ENCODE measurements at places on chromosomes 11 and 22.

DNA sequence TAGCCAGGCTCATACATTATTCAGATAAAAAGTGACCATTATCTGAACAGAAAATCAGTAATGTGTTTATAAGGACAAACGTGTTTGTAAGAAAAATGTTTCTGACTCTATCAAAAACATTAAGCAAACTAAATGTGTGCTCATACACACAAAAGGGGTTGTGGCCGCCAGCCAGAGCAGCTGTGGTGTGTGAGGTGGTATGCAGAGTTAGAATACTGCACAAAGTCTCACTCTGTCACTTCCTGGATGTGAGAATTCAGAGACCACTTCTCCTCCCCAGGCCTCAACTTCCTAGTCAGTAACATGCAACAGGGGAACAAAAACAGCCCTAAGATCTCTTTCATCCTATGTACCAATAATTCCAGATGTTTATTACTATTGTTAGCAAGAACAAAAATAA is 9.4 kb downstream of the OR5B21 start:
- DNase-seq = peak; percentile 22

GRCh38 chr11:26762089-26762488 is 40.2 kb upstream of the SLC5A12 start:
- no peak for DNase-seq

GRCh38 chr22:22006596-22006990 is 24.0 kb upstream of the TOP3B start:
- no peak for DNase-seq

DNA sequence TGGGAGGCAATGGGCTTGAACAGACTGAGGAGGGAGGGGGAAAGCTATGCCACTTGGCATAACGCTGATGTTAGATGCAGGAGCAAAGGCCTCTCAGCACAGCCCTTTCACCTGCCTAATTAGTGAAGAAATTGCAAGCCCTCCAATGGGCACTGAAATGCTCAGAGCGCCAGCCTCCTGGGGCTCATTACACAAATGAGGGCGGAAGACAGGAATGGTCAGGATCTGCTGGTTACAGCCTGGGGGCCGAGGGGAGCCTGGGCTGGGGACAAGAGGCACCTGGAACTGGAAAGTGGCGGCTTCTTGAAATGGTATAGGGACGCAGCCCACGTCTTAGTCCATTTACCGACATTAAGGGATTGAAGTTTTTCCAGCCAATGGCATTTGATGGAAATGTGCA is 50.2 kb upstream of the PLET1 start:
- DNase-seq = no peak

DNA sequence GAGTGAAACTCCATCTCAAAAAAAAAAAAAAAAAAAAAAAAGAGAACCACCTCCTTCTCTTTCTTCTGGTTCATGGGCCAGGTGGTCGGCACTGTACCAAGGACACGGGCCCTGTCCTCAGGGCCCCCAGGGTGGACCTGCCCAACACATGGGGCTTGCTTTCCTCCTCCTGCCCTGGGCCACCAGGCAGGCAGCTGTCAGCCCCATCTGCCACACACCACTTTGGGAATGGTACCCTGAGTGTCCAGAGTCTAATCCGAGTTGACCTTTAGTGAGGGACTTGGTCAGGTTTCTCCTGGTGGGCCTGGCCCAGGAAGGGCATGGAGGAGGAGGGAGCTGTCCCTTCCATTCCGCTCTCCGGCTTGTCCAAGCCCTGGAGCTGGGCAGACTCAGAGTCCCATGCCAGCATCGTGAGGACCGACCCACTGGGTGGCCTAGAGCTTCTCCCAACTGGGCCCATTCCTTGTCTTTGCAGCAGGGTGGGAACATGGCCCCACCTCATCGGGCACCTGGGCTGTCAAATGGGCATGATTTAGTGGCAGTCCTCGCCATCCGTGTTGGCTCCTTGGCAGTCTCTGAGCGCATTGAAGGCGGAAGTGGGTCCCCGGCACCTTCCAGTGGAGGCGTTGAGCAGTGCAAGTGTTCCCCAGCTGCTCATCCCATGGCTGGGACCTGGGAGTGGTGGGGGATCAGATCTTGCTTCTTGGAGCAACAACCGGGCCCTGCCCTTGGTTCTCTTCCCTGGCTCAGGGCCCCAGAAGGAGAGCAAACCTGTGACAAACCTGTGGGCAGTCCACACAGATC is 94.8 kb downstream of the BCR start:
- DNase-seq = no peak

GRCh38 chr11:8070417-8071115 is 10.4 kb upstream of the TUB start:
- no peak for DNase-seq

DNA sequence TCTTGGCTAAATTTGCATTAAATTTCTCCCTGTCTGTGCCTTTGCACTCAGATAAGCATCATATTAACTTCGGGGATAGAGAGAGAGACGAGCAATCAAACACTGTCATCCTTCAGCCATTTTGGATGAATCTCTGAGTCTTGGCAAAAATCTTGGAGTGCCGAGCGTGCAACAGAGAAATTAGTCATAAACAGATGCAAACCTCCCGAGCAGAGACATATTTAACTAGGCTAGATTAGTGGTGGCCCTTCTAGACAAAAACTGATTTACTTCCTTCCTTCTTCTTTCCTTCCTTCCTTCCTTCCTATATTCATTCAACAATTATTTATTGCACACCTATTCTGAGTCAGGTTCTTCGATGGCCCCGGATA is 114.4 kb upstream of the BLID start:
- no peak for DNase-seq

DNA sequence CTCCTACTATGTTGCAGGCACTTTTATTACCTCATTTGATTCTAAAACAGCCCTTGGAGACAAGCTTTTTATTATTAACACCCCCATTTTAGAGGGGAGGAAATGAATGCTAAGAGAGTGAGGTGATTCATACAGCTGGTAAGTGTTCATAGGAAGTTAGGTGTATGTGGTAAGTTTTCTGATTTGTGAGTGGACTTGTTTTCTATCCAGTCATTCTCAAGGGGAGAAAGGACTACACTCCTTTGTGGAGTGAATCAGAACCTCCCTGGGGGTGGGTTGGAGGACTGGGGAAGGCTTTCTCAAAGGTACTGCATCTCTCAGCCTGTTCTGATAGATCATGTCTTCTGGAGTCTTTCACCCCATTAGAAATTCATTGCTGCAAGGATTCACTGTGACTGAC is 23.5 kb downstream of the PKNOX2 start:
- no peak for DNase-seq

DNA sequence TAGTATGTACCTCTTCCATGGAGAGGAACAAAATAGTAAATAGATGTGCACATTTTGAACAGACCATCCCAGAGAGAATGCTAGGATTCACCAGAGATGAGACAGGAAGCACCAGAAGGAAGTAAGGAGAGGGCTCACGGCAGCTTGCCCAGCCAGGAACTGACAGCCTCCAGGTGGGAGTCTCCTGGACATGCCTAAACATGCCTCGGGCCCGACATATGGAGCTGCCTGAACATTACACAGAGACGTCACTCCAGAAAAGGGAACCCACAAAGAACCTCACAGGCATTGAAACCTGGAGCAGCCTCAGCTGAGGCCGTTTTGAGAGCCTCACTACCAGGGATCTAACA is 67.4 kb downstream of the BRD1 start:
- DNase-seq = peak; percentile 9

DNA sequence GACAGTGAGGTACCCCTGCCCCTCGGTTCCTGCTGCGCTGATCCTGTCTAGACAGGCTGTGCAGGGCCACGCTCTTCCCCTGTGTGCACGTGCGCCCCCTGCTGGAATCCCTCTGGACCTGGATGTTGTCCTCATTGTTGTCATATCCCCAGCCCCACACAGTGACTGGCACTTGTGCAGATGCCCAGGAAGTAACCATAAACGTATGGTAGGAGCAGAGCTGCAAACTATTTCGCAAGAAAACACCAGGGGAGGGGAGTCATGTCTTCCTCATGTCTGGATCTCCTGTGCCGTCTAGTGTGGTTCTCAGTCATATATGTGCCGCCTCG is 114.7 kb downstream of the CRYBB2 start:
- DNase-seq = peak; percentile 74

DNA sequence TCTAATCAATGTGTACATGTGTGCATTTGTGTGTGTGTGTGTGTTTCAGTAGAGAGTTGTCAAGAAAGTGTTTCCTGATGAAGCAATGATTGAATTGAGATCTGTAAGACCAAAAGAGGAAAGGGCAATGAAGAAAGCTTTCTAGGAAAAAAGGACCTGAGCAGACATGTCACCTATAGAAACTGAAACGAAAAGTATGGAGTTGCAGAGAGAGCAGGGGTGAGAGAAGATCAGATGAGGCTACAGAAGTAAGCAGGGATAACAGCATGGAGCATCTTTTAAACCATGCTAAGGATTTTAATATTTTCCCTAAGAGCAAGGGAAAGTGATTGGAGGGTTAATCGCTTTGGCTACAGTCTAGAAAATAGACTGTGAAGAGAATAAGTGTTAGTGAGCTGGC is 1459.4 kb upstream of the TENM4 start:
- no peak for DNase-seq

DNA sequence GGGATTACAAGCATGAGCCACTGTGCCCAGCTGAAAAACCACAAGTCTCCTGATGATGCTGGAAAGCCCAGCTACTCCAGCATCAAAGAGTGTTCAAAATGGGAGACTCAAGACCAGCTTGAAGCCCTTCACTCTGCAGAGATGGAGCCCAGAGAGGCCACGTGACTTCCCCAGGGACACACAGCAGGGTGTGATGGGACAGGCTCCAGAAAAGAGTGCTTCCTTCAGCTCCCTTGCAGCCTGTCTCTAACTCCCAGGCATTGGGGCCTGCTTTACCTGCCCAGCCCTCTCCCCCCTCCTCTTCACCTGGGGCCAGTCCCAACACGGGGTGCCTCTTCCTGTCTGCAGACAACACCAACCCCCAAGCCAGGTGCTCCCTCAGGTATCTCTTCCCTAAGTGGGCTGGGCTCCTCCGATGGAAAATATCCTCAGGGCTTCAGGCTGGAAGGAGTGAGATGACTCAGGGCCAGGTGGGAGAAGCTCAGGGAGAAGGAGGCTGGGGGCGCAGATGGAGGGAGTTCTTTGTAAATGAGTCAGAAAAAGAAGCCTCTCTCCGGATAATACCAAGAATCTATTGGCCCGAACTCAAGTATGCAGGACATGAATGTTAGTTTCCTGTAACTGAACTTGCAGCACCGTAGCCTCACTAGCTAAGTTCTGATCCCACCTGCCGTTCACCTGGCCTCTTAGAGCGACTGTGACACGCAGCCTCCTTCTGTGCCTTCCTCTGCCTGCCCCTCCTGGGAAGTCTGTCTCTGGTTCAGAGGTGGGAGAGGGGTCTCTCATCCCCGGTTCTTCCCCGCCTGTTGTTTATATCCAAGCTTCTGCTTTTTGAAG is 326.6 kb downstream of the MN1 start:
- no peak for DNase-seq

- DNase-seq = no peak
These were observed 38.5 kb upstream of the APLNR start for GRCh38 chr11:57275582-57275981.

- no peak for DNase-seq
These were observed 6.8 kb upstream of the EI24 start for GRCh38 chr11:125562430-125562829.

GRCh38 chr11:120354779-120355178 is 18.6 kb downstream of the ARHGEF12 start:
- DNase-seq = no peak

- no peak for DNase-seq
These were observed 556.6 kb downstream of the MIAT start for GRCh38 chr22:27213766-27214581.

DNA sequence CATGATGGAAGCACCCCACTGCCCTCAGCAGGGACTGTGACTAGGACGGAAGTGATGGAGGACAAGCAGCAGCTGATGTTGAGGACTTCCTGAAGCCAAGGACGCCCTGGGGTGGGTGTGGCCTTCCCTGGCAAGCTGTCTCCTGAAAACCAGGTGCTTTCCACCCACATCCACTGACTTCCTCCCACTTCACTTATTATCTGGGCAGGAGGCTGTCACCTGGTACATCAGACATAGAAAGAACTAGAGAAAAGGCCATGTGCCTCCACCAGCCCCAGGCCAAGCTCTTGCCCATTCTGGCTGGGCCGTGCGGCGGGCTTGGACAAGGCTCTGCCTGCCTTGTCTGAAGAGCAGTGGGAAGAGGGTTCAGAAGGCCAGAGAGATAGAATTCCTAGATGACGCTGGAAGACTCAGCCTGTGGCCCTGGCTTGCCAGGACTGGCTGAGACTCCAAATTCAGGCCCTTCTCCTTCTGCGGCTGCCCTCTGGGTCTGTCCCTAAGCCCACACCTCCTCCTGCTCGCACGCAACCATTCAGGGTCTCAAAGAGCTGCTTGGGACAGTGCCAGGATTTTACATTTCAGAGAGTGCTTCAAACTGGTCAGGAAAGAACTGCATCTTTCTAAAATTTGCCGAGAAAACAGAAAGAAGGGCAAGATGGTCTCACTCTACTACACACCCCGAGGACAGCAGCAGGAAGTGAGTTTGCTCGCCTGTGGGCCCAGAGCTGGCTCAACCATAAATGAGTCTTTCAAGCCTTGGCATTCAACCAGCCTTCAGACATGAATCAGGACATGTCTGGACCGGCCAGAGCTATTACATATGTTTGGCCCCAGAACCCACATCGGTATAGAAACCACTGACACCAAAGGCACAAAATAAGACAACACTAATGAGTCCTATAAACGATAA is 13.3 kb downstream of the ARHGAP1 start:
- DNase-seq = no peak

DNA sequence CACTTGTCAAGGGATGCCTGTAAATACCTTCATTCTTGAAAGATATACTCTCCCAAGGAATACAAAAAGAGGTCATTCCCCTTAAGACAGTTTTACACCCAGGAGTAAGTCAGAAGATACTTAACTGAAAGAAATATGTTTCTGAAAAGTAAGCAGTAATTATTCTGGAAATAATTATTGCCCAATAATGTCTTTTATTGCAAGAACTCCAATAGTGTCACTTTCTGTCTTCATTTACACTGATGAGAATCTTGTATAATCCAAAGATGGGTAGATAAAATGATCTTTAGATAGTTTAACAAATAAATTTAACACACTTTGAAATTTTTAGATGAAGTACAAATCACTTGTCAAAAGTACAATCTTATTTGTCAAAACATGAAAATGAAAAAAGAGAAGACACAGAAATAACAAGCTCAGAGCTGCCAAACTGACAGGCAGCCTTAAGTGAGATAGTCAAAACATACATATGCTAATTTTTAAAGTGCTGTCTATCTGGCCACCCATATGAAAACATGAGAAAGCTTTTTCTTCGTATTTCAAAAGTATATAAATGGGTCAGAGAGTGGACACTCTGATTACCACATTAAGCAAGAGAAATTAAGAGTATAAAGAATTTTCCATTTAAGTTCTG is 225.1 kb downstream of the TTC28 start:
- no peak for DNase-seq

DNA sequence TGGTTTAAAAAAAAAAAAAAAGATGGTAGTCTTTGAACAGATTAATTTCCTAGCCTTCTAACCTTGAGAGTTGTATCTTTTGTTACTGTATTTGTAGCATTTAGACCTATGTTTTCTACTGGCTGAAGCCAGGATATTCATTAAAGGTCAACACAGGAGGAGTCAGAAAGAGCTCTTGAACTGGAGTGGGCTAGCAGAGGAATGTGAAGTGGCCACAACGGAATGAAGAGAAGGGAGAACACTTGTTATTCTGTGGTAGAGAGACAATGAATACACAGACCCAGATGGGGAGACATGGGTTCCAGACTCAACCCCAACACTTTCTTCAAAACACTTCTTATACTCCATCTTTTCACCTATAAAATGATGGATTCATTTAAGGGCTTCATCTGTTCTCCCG is 88.1 kb downstream of the RELT start:
- no peak for DNase-seq

GRCh38 chr11:74633406-74634393 is 41.3 kb downstream of the POLD3 start:
- DNase-seq = no peak
